ENCODE measurements at places on chromosomes 3 and 15.
A peak's percentile ranks its signal among the peaks of the same experiment; 100 is the strongest.

- DNase-seq = no peak
Measured at GRCh38 chr3:194935061-194935460, 249.4 kb downstream of the FAM43A start.

DNA sequence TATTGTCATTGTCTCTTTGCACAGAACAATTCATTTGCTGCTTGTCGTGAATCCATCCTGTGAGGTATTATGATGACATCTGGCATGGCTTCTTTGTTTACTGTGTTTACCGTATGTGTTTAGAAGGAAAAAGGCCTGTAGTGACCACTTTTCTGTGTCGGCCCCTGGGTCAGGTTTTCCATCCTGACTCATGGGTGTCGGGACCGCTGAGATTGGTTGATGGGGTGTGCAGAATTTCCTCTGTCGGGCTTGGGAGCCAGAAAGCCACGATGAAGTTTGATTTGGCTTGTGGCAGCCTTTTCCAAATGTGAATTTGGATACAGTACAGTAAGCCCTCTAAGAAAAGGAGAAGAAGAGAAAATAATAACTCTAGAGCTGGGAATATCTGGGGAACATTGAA, 113.5 kb downstream of the FNDC3B start:
- DNase-seq = no peak

DNA sequence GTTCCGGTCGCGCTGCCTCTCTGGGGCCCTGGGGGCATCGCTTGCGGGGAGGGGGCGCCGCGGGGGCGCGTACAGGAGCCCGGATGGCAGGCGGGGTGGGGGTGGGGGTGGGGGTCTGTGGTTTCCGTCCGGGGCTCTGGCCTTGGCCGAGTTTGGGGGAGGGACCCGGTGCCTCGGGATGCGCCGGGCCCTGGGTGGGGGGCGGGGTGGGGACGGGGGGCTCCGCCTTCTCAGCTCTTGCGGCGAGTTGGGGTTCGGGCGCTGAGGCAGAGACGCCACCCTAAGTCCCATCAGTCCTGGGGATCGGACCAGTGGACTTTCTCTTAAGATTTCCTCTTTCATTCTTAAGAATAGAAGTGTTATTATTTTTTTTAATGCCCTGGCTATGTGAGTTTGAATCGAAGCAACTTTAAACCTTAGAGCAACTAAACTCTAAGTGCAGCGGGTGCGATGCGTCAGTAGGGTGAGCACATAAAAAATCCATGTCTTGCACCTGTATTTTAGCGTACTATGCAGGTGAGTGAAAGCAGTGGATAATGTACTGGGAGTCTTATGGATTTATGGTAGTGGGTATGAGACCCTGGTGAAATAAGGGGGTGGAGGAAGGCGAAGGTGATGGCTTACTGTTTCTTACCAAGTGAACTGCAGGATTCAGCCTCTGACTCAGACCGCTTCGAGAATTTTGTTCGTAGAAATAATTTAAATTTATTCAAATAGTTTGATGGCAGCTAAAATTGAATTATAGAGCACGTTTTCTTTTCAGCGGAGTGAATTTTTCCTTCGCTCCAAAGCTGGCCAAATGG, 762 bp downstream of the CTNNB1 start:
- DNase-seq = peak; percentile 59

DNA sequence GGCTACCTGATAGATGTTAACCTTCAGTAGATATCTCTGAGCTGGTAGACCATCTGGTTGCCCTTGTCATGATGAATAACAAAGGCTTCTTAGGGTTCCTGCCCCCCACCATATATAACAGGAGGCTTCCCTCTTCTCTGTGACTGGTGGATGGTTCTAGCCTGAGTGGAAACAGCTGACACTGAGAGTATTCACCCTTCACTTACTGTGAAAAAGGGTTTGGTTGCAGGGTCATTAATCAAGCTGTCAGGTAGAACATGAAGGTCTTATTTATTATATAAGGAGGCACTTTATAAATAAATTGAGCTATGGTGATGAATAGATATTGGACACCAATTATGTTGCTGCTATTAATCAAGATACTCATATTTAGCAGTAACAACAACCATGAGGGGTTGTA, 58.6 kb downstream of the CACNA2D3 start:
- no peak for DNase-seq

- DNase-seq = no peak
Measured at GRCh38 chr15:57996561-57996960, 69.0 kb downstream of the ALDH1A2 start.

- DNase-seq = peak; percentile 87
Measured at GRCh38 chr15:65954289-65954741, 85.0 kb downstream of the RAB11A start.

DNA sequence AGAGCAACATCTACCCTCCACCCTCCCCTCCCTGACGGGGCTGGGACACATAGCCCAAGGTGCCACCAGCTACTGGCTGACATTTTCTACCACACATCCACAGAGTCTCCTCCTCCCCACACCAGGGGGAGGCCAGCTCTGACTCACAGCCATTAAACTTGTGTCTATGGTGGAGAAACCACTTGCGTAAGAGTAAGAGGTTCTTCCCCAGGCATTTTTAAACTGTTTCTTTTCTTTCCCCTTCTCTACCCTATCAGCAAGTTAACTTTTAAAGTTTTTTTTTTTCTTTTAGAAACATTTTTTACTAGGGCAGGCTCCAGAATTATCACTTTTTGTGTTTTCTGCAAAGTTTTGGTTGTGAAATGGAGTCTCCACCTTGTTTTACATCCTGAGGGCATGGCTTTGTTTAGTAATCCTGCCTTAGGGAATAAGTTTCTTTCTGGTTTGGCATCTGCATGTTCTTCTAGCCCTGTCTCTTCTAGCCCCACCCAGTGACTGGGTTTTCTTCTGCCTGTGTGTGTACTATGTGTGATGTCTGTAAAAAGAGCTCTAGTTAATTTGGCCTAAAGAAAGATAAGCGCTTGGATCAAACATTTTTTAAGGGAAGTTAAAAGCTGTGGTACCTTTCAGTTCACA, 148.8 kb upstream of the GADL1 start:
- no peak for DNase-seq

- DNase-seq = no peak
Measured at GRCh38 chr3:56197259-56197965, 270.9 kb downstream of the ERC2 start.

DNA sequence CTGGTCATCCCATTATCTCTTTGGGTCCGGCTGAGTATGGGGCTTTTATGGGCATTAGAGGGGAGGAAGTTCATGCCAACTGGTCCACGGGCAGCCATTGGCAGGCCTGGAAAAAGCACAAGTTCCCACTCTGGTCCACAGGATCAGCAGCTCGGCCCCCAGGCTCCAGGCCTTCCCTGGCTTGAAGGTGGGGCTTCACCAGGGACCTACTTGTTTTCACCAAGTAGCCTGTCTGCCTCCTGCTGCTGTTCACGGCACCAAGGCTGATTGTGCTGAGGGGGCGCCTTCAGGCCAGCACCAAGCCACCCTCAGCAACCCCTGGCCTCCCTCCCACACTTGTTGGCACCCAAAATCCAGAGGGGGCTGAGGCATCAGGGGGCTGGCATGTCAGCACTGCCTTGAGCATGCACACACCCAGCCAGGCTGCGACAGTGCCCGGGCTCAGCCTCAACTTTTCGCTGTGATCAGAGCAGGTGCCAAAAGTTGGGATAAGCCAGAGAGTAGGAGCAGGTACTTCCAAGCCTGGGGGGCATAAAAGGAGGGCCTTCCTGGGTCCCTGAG, 9.1 kb upstream of the TOP2B start:
- DNase-seq = no peak

DNA sequence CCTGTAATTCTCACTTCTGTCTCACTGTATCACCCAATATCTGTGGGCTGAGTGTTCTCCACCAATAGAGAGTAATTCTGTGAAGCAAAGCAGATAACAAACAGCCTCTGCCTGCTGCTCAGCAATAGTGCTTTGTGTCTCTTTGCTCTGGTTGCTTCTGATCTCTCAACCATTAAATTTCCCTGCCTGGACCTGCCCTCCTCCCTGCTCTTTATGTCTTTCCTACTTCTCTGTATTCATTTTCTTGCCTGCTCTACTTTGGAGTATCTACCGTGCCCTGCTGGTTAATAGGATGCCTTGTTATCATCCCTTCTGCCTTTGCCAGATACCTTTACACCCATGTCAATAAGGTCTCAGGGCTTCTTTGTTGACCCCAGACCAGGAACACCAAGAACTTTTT, 102.9 kb upstream of the CGNL1 start:
- no peak for DNase-seq

DNA sequence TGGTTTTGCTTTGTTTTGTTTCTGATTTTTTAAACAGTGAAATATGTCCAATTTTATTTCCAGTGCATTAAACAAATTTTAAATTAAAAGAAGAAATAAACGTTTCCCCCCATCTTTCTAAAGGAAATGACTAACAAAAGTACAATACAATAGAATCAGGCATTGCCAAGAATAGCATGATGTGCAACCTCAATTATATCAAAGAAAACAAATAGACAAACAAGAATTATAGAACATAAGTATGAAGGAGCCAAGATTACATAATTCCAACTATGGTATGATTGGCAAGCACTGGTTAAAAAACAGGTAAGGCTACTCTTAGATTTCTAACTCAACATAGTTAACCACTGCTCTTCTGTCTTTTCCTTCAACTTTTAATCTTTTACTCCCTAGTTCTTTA, 26.4 kb downstream of the TIGIT start:
- DNase-seq = no peak

DNA sequence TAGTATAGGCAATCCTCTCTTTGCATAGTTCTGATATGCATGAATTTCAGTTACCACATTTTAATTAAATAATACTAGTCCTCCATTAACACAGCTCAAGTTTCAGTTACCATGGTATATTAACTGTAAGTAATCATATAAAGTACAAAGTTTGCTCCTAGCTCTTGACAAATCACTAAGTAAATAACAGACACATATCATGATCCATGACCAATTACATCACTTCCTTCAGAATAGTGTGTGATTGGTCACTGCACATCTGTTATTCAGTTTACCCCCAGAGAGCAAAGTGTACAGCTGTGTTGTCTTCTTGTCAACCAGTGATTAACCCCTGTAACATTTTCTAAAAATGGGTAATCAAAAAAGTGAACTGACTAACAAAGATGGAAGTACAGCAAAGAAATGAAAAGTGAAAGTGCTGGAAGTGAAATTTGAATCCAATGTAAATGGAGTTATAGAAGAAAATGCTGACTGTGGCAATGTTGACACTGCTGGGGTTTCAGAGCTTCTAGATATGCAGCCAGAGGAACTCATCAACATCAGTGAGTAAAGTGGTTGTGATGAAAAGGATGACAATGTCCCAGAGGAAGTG, 30.2 kb upstream of the LEKR1 start:
- DNase-seq = no peak

GRCh38 chr15:29113336-29114220, 156.0 kb downstream of the NSMCE3 start:
- no peak for DNase-seq

- DNase-seq = peak; percentile 67
Measured at GRCh38 chr15:65101411-65101890, 13.5 kb downstream of the UBAP1L start.

DNA sequence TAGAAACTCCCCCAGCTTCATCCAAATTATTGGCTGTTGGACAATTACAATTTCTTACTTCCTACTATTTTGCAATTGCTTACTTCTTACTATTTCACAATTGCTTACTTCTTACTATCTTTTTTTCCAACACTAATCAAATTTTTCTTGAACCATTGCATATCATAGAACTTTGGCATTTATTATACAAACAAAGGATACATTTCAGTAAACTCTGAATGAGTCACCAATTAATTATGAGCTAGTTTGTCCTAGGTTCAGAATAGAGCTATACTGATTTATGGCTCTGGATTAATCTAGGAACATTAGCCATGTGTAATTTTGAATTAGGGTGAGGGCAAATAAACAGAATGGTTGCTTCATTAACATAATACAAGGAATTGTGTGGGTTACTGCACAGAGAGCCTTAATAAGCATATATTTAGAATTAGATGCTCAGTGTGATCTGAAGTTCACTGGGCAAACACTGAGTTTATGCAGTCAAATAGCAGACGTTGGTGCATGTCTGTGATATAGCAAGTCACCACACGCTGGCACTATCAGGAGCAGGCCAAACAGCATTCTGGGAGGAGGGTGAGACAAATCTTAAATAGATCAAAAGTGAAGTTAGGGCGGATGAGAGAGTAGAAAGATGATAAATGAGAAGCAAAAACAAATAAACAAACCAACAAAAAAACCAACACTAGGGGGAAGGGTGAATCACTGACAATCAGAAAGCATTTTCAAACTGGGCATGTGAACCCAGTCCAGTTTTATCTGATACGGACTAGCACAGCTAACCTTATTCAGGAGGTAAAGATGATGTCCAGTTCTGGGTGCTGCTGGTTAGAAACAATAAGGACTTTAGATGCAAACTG, 21.5 kb downstream of the GABRR3 start:
- no peak for DNase-seq

DNA sequence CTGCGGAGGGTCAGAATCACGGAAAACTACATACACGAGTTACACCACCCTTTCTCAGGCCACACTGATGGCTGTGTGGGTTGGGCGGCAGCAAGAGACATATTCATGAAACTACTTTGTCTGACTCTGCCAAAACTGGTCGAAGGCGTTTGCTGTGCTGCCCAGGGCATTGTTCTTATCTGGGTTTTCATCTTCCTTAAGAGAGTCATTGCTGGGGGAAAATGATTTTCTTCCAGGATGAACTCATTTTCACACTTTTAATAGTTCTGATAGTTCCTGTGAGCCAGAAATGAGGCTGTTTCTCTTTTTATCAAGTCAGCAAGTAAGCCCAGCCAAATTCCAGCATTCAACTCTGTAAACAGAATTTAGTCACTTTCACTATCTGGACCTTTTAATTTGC, 47.6 kb downstream of the TRIM71 start:
- no peak for DNase-seq

GRCh38 chr15:26028086-26028740, 165.1 kb upstream of the ATP10A start:
- DNase-seq = peak; percentile 49

Data from urothelium cell line (cell line).